Activated CD4-positive, alpha-beta T cell treated with anti-CD3 and anti-CD28 coated beads, Interleukin-2, Interleukin-6, amounts not matched to agents 100 ng/mL and 50 ng/mL, durations not matched to agents 16 hours and 8 hours (primary cell): ENCODE measurements at places on chromosomes 6 and 20.
A peak's percentile ranks its signal among the peaks of the same experiment; 100 is the strongest.

GRCh38 chr20:13054011-13054410, 45.2 kb downstream of the SPTLC3 start:
- no peak for DNase-seq

GRCh38 chr20:11966186-11966585, 48.5 kb downstream of the BTBD3 start:
- no peak for DNase-seq

DNA sequence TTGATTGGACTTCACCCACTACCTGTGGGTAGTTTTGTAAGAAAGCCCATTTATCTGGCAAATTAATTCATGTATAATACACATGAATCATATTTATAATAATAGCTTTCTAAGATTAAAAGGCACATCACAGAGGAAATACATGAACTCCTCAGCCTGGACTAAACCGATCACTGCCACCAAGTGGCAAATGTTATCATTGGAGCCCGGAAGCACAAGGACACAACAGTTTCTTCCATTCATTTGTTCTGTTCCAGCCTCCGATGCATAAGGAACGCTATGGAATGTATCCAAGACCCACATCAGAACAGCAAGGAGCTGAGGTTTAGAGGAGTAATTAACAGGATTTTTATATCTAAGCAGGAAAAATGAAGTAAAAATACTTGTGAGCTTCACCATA, 13.9 kb upstream of the IPCEF1 start:
- peak; percentile 28 for DNase-seq

DNA sequence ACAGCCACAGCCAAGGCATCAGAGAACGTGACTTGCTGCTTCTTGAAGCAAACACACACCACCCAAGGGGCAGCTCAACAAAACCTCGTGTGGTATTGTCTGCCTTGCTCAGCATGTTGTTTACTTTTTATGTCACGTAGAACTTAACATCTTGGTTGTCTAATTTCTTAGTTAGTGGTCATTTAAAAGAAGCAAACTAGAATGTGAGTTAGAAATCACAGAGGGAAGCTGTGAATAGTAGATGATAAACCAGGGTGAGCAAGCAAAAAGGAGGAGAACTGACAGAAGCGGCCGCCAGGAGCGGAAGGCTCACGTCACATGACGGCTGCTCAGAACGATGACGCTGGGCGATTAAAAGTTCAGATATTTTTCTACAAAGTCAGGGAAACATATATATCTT, 51.5 kb upstream of the KIF25 start:
- no peak for DNase-seq

DNA sequence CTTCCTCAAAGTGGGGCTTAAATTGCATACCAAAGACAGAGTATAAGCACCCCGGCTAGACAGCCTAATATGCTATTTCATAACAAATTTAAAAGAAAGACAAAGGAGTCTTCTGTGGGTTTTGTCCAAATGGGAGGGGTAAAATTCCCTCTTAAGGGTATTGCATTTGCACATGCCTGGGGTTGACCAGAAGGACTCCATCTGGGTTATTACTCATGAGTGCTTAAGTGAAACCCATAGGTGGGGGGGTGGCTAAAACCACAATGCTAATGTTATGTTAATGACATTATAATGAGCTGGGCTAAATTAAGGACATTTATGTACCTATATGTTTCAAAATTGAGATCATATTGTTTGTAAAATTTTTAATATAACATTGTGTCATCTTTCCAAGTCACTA, 15.0 kb downstream of the IMPG1 start:
- DNase-seq, result no peak
